ENCODE measurements at places on chromosomes 7 and 10.

- no peak for DNase-seq
Measured at GRCh38 chr7:47498229-47499056, 83.5 kb downstream of the TNS3 start.

GRCh38 chr7:158050441-158050977 is 537.1 kb downstream of the PTPRN2 start:
- no peak for DNase-seq

DNA sequence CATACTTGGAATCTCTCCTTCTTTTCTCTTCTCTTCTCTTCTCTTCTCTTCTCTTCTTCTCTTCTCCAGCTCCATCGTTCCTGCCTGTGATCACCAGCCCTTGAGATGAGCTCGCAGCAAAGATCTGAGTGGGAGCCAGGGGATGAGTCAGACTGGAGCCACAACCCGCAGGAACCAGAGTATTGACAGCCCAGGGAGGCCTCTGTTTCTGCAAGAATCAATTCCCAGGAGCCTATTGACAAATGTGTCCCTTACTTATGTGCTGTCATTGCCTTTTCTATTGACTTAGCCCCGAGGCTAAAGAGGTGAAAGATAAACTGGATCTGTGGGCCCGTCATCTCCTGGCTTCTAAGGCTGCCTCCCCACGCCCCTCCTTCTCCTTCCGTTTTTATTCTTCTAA is 13.1 kb upstream of the HABP2 start:
- no peak for DNase-seq

DNA sequence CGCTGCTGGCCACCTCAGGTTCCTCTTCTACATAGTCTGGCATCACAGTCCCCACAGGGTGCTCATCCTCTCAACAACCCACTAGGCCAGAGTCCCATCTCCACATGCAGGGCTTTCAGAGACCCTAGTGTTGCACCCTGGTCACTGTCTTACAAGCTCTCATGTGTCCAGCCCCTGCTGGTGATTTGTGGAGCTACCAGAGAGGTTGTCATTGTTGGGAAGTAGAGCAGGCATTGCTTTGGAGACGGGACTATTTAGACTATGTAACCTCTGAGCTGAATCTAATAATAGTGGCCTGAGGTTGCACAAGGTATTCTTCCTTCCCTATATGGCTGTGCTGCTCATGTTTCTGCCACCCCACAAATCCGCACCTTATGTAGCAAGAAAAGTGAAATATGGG is 135.3 kb upstream of the VWC2 start:
- no peak for DNase-seq

- no peak for DNase-seq
Measured at GRCh38 chr7:121753944-121754343, 119.0 kb upstream of the PTPRZ1 start.

GRCh38 chr7:82284936-82285519 is 158.5 kb downstream of the CACNA2D1 start:
- no peak for DNase-seq

- DNase-seq, result no peak
Measured at GRCh38 chr10:93712593-93712992, 10.2 kb upstream of the FRA10AC1 start.

- no peak for DNase-seq
Measured at GRCh38 chr10:6082496-6083395, 6.1 kb upstream of the RBM17 start.

GRCh38 chr7:14960721-14961120 is 58.2 kb upstream of the DGKB start:
- DNase-seq, result no peak

GRCh38 chr10:71647526-71648253 is 71.9 kb downstream of the C10orf105 start:
- no peak for DNase-seq

GRCh38 chr7:131335639-131336381 is 8.1 kb downstream of the MKLN1 start:
- no peak for DNase-seq

DNA sequence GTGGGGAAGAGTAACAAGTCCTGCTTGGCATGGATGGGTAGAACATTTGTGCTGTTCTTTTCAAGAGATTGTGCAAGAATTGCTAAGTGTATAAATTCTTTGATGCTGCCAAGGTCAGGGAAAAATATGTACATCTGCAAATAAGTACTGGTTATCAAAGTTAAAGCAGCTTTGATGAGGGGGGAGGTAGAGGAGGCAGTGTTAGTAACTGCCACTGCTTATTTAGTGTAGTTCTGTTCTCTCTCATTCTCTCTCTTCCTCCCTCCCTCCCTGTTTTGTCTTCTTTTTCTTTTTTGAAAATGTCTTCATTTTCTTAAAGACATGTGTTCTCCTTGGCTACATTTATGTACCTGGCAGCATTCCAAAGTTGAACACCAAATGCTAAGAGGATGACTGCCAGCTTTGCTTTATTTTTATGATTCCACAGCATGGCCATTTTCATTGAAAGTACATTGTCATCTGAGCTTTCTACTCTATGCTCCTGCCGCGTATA is 18.6 kb downstream of the CACNB2 start:
- no peak for DNase-seq

- DNase-seq, result no peak
Measured at GRCh38 chr10:14478604-14479003, 147.9 kb upstream of the FRMD4A start.
